Camera-type eye (tissue), 1 donor: ENCODE measurements at places on chromosomes 3 and 15. TPM values are rescaled to one million over a fixed set of nuclear protein-coding genes. Genes with fewer than 3 reads are reported as not detected.

The INSYN1 gene
- total RNA-seq = 19.9 TPM

The NPAP1 gene
- 0.27 TPM for total RNA-seq

The ADAMTSL3 gene
- 44.9 TPM for total RNA-seq

The CRYGS gene
- 2,965 TPM for total RNA-seq

The MAP6D1 gene
- total RNA-seq = 2.9 TPM

The FBXW12 gene
- not detected for total RNA-seq

The SLC2A2 gene
- not detected for total RNA-seq

The CACNA1D gene
- 25.9 TPM for total RNA-seq

The LRRC49 gene
- 63.4 TPM for total RNA-seq

The GOLGA6D gene
- total RNA-seq = not detected

The GOLGA8S gene
- total RNA-seq = 0.82 TPM

The RASL12 gene
- total RNA-seq = 18.6 TPM
